ENCODE measurements at places on chromosomes 2 and 18.

GRCh38 chr2:17719562-17720371, 33.8 kb downstream of the SMC6 start:
- DNase-seq, result peak; percentile 12

DNA sequence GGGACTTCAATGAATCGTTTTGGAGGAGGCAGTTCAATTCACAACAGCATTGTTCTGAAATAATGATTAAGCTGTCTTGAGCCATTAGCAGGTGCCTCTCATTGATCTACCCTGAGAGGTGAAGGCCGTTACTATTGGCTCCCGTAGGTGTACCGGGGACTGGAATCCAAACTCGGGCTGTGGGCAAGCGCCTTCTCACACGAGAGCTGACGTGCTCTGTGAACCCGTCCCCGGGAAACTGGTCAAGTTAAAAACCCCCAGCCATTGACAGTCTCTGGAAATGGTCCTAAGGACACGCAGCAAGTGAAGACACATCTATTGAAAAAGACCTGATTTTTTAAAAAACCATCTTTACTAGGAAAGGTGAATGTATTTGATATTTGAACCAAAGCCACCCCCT, 8.1 kb upstream of the NFATC1 start:
- no peak for DNase-seq

- DNase-seq, result no peak
These were observed 10.1 kb downstream of the UGP2 start for GRCh38 chr2:63851691-63852311.

GRCh38 chr2:177413703-177414102, 21.1 kb downstream of the AGPS start:
- no peak for DNase-seq

DNA sequence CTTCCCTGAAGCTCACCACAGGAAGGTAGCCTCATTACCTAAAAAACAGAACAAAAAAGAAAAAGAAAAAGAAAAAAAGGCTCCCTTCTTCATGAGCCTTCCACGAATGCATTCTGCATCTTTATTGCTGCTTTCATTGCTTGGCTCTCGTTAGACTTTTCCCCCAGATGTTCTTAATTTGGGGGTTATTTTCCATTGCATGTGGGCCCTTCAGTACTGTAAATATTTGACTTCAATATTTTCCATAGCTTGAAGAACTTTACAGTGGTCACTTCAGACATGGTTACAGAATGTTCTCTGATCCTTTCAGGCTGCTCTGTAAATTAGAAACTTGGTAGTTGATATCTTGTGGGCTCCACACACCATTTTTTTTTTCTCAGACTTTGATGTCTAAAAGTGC, 65.6 kb upstream of the COPS8 start:
- DNase-seq, result no peak
